ENCODE measurements at places on chromosomes 1 and 21.

GRCh38 chr1:39969531-39970270, 14.8 kb downstream of the MFSD2A start:
- no peak for DNase-seq

DNA sequence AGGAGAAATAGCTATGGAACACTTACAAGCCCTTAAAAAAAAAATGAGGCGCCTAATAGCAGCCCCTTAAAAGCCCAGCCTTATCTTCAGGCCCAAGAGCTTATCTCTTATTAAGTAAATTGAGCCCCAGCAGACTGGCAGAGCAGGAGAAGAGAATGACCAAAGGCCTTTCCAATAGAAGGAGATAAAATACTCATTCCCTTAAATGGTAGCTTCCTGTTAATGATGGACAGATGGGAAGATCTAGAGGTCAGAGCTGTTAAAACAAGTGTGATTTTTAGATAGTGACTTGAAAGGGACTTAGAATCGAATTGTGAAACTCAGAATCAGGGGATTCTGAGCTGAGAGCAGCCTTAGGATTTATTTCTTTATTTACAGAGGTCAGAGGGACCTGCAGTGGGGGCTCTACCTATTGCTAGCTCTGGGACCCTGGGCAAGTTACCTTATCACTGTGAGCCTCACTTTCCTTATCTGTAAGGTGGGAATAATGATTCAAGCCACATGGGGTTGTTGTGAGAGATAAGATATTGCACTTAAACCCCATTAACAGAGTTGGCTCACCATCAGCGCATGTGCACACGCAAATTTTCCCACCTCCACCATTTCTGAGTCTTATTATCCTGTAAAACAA, 101.3 kb upstream of the C8B start:
- DNase-seq, result peak; percentile 1

- peak; percentile 73 for DNase-seq
Measured at GRCh38 chr1:19974822-19975416, 4.5 kb downstream of the PLA2G2A start.

DNA sequence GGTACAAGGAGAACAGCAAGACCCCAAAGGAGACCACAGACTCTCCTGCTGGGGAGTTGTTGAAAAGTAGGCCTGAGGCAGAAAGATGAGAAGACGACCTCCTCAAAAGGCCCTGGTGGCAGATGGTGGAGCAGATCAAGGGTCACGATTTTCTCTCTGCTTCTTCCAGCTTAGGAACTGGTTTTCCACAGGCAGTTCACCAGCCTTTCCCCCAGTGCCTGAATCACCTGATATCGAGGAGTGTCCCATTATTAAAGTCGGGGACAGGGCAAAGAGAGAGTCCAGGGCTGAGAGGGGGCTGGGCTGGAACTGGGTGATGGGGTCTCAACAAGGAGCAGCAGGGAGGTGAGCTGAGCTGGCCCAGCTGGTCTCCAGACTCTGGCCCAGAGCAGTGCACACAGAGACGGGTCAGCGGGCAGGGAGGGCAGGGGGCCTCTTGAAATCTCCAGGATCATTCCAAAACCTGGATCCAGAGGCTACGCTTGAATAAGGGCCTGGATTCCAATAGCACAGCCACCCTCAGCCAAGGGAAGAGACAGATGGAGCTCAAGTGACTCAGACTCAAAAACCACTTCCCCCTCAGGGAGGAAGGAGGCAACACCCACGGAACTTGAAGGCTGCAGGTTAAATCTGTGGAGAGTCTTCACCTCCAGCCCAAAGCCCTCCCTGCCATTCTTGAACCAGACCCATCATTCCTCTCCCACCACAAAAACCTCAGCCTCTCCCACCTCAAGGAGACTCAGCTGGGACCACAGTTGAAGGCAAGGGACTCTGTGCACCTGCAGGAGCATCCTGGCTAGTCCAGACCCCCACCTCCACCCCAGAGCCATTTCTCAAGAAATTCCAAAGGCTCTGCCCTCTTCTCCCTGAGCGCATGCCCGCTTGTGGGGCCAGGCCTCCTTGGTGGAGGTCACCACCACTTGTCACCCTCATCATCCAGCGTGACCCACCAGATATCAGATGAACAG, at the start of gene S100A5:
S100A5 (minus strand) TSS at position 541 of the 968 bp plus-strand sequence. CDS start 743 bp downstream, outside the sequence.
- DNase-seq, result no peak

DNA sequence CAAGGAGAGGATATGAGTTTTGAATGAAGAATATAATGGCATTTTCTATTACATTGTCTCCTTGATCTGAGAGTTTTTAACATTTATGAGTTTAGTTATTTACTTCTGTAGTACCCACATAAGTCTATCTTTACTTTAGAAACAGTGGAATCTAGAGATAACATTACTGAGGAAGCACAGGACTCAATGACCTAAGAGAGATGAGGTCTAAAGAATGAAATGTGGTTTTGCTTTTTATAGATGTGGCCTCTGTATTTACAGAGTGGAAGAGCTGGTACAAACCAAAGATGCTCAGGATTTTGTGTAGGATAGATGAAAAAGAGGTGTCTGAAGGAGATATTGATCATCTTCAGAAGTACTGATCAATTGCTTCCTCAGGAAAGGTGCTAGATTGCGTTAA, 177.3 kb downstream of the KCTD3 start:
- DNase-seq, result no peak

- peak; percentile 14 for DNase-seq
Measured at GRCh38 chr1:44903011-44903680, 60.1 kb upstream of the PTCH2 start.

GRCh38 chr21:29534448-29534847, 235.7 kb downstream of the BACH1 start:
- DNase-seq, result no peak

- no peak for DNase-seq
Measured at GRCh38 chr1:47592296-47593012, 154.6 kb downstream of the FOXD2 start.

Measured in lung (tissue), 17 donors.